ENCODE measurements at places on chromosomes 11 and 22. TPM values are rescaled to one million over a fixed set of nuclear protein-coding genes. Genes with fewer than 3 reads are reported as not detected.

DNA sequence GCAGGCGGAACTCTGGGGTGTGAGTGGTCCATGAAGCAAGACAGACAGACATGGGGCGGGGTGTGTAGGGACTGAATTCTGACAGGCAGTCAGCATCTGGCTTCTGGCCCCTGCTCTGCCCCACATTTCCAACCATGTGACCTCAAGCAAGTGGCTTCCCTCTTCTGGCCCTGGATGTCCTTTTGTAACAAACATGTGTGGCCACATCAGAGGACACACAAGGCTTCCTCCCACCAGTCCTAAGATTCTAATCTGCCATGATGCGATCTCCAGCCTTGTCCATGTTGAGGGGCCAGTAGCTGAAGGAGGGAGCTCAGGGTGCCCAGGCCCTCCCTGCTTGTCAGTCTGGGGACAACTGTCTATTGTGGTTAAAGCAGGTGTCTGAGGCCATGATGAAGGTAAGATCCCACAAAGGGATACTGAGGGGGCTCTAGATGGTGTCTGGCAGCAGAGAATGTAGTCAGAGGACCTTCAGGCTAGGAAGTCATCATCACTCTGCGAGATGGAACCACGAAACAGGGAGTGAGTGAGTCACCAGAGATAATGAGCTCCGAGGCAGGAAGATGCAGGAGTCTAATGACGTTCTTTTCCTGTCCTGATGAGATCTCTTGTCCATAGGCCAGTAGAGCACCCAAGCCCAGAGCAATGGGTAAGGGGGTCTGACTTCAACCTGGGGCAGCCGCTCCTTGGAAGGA, 27.4 kb downstream of the DRD2 start:
- DNase-seq: no peak
- no peaks in the 10 kb centered on the region for H3K36me3 ChIP-seq
- H3K27ac ChIP-seq: no peak overlapping the region
- H3K4me1 ChIP-seq: peaks cover 19% of the 10 kb centered on the region
- H3K27me3 ChIP-seq: peaks cover 5% of the 10 kb centered on the region

DNA sequence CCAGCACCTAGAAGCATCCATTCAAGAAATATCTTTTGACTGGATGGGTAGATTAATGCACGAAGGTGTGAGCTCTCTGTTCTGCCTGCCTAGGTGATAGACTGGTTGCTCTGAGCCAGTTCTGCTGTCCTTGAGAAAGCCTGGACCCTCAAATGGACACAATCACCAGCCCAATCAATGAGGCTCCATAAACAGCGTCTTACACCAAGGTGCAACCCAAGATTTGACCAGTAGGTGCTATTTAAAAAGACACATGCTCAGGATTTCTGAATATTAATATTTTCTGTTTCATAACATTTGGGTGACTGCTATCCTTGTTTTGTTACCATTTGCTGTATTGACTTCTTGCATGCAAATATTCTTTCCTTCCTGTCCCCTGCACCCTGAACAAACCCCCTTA, 39.0 kb downstream of the PAMR1 start:
- H3K4me3 ChIP-seq: no peak overlapping the region
- H3K36me3 ChIP-seq: peaks cover 21% of the 10 kb centered on the region
- DNase-seq: no peak
- peaks cover 5% of the 10 kb centered on the region for H3K4me1 ChIP-seq
- H3K27ac ChIP-seq: no peak overlapping the region

DRD4 gene
- total RNA-seq: 2.1 TPM

- DNase-seq: no peak
- no peak overlapping the region for H3K4me3 ChIP-seq
- H3K4me1 ChIP-seq: peaks cover 9% of the 10 kb centered on the region
- peaks cover 42% of the 10 kb centered on the region for H3K27me3 ChIP-seq
Observed at GRCh38 chr11:112523477-112523876, 262.8 kb upstream of the PLET1 start.

GRCh38 chr11:6576471-6577373, 26.7 kb downstream of the RRP8 start:
- H3K36me3 ChIP-seq: peaks cover 10% of the 10 kb centered on the region
- peaks cover 12% of the 10 kb centered on the region for H3K4me1 ChIP-seq
- no peaks in the 10 kb centered on the region for H3K27me3 ChIP-seq
- DNase-seq: no peak

HTR3B gene
- total RNA-seq: not detected

DNA sequence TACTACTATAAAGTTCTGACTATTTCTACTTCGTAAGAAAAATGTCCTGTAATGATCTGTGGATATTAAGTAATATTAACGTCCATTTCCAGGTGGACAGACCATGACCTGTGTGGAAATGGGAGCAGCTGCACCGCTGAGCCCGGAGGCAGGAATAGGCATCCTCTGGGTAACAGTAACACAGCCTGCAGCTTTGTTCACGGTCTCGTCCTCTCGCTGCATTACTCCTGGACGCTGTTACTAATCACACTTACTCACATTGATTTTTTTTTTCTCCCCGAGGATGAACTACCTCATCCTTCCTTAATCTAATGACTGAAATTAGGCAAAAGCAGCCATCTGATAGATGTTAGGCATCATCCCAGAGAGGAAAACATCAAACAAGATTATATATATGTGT, 345.7 kb upstream of the NARS2 start:
- no peaks in the 10 kb centered on the region for H3K27me3 ChIP-seq
- peaks cover 13% of the 10 kb centered on the region for H3K4me1 ChIP-seq
- H3K36me3 ChIP-seq: no peaks in the 10 kb centered on the region
- H3K4me3 ChIP-seq: no peak overlapping the region

- H3K27ac ChIP-seq: no peak overlapping the region
- no peak for DNase-seq
- no peaks in the 10 kb centered on the region for H3K36me3 ChIP-seq
- no peaks in the 10 kb centered on the region for H3K4me1 ChIP-seq
Observed at GRCh38 chr11:35919244-35919643, 24.6 kb upstream of the LDLRAD3 start.

Data from mesothelial cell of epicardium (in vitro differentiated cells).